ENCODE measurements at places on chromosomes 16 and 17.

DNA sequence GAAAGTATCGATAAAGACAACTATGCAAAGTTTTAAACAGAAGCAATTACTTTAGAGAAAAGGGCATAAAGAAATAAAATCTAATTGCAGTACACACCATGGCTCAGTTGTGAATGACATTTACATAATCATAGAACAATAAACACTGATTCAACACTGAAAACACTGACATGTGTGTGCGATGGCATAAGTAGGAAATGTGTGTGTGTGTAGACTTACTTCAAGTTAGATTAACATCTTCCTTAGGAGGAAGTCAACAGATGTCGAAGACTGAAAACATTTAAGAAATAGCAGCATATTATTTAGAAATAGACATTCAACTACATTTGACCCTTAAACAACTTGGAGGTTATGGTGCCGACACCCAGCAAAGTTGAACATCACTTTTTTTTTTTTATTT lies 172.4 kb downstream of the STX8 start:
- H3K27ac ChIP-seq, result no peak overlapping the region
- no peaks in the 10 kb centered on the region for H3K27me3 ChIP-seq
- H3K36me3 ChIP-seq, result no peaks in the 10 kb centered on the region
- DNase-seq, result no peak
- no peaks in the 10 kb centered on the region for H3K4me1 ChIP-seq
- no peak overlapping the region for H3K4me3 ChIP-seq

DNA sequence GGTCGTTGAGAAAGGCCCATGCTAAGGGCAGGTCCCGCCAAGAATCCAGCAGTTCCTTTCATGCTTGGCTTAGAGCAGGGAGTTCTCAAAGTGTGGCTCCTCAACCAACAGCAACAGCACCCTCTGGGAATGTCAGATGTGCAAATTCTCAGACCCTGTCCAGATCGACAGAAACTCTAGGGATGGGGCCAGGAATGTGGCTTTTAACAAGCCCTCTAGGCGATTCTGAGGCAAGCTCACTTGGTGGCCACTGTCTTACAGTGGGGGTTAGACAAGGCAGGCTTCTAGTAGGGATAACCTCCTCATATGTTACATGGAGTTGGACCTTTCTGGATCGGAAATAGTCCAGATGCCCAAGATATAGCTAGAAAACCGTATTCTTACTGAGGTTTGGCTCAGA lies 144.8 kb downstream of the ZFHX3 start:
- no peak overlapping the region for H3K27ac ChIP-seq
- no peaks in the 10 kb centered on the region for H3K36me3 ChIP-seq
- no peak overlapping the region for H3K4me3 ChIP-seq
- H3K4me1 ChIP-seq, result no peaks in the 10 kb centered on the region

DNA sequence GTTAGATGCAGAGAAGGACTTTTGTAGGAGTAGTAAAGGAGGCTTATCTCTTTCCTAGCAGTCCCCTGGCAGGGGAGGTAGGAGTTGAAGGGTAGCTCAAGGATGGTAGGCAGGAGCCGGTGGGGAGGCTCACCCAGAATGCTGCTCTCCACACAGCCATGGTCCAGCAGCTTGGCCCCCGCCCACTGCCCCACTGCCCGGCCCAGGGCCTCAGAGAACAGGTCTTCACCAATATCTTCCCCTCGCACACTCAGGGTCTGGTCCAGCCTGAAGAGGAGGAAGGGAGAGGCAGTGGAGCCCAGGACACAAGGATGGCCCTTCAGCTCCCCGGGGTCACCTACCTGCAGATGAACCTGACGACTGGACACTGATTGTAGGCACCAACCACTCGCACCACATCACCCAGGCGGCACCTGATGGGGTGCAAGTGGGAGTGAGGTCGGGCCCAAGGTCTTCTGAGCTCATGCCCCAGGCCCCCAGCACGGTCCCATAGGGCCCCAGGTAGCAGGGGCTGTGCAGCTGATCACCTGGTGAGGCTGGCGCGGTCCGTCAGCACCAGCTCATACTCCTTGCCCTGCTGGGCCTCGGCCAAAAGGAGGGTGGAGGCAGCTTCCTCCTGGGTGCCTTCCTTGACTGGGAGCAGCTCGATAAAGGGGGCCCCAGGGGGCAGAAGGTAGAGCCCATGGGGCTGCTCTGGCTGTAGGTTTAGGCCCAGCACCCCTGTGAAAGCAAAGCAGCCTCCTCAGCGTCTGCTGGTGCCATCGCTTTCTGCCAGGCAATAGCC lies 3.6 kb downstream of the GHDC start:
- no peaks in the 10 kb centered on the region for H3K27me3 ChIP-seq
- peaks cover 21% of the 10 kb centered on the region for H3K4me1 ChIP-seq
- no peak overlapping the region for H3K27ac ChIP-seq
- peaks cover 3% of the 10 kb centered on the region for H3K36me3 ChIP-seq

- H3K4me1 ChIP-seq, result peaks cover 14% of the 10 kb centered on the region
- peak; percentile 55 for DNase-seq
- peaks cover 92% of the 10 kb centered on the region for H3K27me3 ChIP-seq
These were observed 1.4 kb downstream of the PRAC2 start for GRCh38 chr17:48724251-48725003.

DNA sequence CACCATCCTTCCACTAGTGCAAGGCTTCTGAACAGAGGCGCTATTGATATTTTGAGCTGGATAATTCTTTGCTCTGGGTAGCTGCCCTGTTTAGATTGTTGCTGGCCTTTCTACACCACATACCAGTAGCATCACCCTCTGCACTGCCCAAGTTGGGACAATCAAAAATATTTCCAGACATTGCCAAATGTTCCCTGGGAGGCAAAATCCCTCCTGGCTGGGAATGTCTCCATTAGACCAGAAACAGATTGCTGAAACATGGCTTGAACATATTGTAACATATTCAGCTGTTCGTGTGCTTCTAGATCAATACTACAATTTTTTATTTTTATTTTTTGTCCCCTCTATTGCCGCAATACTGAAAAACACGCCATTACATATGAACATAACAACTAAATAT lies 174.6 kb downstream of the ABCA8 start:
- H3K27me3 ChIP-seq, result peaks cover 11% of the 10 kb centered on the region
- no peak overlapping the region for H3K27ac ChIP-seq
- H3K4me3 ChIP-seq, result no peak overlapping the region
- DNase-seq, result no peak
- no peaks in the 10 kb centered on the region for H3K4me1 ChIP-seq

GRCh38 chr16:63695347-63695746 lies 1426.5 kb downstream of the CDH11 start:
- H3K36me3 ChIP-seq, result no peaks in the 10 kb centered on the region
- H3K27me3 ChIP-seq, result no peaks in the 10 kb centered on the region
- no peaks in the 10 kb centered on the region for H3K4me1 ChIP-seq
- no peak overlapping the region for H3K27ac ChIP-seq

- peak overlapping the region; percentile 88 for H3K27ac ChIP-seq
- no peak overlapping the region for H3K4me3 ChIP-seq
- peaks cover 32% of the 10 kb centered on the region for H3K4me1 ChIP-seq
- H3K27me3 ChIP-seq, result no peaks in the 10 kb centered on the region
These were observed 22.4 kb upstream of the LGALS9 start for GRCh38 chr17:27608328-27609230.

DNA sequence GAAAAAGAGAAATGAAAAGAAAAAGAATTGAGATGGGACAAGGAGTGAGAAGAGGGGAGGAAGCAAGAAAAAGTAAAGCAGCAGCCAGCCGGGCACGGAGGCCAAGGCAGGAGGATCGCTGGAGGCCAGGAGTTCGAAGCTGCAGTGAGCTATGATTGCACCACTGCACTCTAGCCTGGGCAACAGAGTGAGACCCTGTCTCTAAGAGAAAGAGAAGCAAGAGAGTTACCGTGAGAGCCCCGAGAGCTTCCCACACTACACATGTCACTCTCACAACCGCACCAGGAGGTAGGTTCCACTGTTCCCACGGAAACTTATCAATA lies 18.8 kb upstream of the LITAF start:
- H3K27ac ChIP-seq, result no peak overlapping the region
- H3K4me1 ChIP-seq, result no peaks in the 10 kb centered on the region
- no peaks in the 10 kb centered on the region for H3K36me3 ChIP-seq
- DNase-seq, result no peak
- peaks cover 17% of the 10 kb centered on the region for H3K27me3 ChIP-seq
- H3K4me3 ChIP-seq, result no peak overlapping the region

GRCh38 chr17:17413215-17413792 lies 63.5 kb upstream of the MED9 start:
- H3K36me3 ChIP-seq, result no peaks in the 10 kb centered on the region
- H3K4me1 ChIP-seq, result peaks cover 34% of the 10 kb centered on the region
- no peak for DNase-seq
- no peaks in the 10 kb centered on the region for H3K27me3 ChIP-seq
- no peak overlapping the region for H3K4me3 ChIP-seq
